ENCODE measurements at places on chromosomes 6 and 20. TPM values are rescaled to one million over a fixed set of nuclear protein-coding genes. Genes with fewer than 3 reads are reported as not detected.

Gene EYA4
- 4.1 TPM for total RNA-seq

Gene SIGLEC1
- 9.5 TPM for total RNA-seq

Gene FAM83D
- total RNA-seq = 1.5 TPM

Gene RBL1
- total RNA-seq = 8.1 TPM

Gene SLC25A27
- 25.1 TPM for total RNA-seq

Gene STMND1
- not detected for total RNA-seq

Gene RFX6
- not detected for total RNA-seq

Gene ATXN1
- 63.7 TPM for total RNA-seq

Gene PABPC1L
- total RNA-seq = 79.4 TPM

Gene CCHCR1
- 23.4 TPM for total RNA-seq
